Smooth muscle cell of the brain vasculature (primary cell): ENCODE measurements at places on chromosomes 11 and 22.

DNA sequence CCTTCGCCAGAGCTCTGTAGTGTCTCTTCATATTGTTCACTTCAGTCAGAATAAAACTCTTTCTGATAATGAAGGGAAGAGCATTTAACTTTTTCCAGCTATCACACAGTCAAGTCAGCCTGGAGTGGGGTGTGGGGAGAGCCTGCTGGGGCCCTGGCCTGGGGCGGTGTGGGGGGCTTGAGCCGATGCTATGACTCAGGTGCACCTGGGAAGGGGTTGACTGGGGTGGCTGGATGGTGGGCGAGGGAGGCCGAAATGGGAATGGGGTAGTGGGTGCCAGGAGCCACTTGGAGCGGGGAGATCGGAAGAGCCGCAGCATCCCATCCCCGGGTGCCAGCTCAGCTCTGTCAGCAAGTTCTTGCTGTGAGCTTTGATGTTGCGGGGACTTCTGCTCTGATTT is 100.9 kb downstream of the NXPE2 start:
- DNase-seq, result no peak

- DNase-seq, result no peak
Observed at GRCh38 chr11:60982184-60982583, 10.7 kb downstream of the CD6 start.

DNA sequence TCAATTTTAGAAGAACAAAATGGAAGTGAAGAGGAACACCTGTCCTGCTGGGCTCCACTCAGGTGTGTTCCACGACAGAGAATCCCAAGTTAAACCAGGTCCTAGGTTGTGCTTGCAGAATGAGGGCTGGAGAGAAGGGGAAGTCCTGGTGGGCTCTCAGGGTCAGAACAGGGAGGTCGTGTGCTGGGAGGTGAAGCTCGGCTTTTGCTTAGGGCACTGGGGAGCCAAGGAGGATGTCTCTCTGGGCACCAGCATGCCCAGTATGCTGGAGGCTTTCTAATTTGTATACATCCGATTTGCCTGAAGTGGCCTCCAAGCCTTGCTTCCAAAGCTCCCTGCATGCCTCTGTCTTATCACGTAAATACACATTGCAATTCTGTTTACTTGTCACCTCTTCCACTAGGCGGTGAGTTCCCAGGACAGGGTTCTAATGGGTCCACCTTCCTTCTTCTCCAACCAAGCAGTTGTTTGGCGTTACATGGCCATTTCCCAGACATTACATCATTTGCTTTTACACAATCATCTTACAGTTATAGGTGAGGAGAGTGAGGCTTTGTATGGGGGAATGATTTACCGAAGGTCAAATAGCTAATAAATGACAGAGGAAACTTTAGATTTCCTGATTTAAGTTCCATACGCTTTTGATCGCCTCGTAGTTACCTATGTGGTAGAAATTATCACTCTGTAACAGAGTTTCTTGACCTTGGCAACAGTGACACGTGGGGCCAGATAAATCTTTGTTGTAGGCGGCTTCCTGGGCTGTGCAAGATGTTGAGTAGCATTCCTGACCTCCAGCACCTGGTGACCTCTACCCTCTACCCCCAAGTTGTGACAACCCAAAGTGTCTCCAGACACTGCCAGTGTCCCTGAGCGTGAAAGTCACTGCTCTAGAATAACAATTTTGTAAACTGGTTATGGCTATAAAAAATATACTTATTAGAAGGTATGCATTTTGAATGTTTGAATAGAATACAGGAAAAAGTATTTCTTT is 901.5 kb downstream of the TBC1D22A start:
- no peak for DNase-seq

- no peak for DNase-seq
Observed at GRCh38 chr22:28394513-28395110, 285.0 kb downstream of the TTC28 start.

DNA sequence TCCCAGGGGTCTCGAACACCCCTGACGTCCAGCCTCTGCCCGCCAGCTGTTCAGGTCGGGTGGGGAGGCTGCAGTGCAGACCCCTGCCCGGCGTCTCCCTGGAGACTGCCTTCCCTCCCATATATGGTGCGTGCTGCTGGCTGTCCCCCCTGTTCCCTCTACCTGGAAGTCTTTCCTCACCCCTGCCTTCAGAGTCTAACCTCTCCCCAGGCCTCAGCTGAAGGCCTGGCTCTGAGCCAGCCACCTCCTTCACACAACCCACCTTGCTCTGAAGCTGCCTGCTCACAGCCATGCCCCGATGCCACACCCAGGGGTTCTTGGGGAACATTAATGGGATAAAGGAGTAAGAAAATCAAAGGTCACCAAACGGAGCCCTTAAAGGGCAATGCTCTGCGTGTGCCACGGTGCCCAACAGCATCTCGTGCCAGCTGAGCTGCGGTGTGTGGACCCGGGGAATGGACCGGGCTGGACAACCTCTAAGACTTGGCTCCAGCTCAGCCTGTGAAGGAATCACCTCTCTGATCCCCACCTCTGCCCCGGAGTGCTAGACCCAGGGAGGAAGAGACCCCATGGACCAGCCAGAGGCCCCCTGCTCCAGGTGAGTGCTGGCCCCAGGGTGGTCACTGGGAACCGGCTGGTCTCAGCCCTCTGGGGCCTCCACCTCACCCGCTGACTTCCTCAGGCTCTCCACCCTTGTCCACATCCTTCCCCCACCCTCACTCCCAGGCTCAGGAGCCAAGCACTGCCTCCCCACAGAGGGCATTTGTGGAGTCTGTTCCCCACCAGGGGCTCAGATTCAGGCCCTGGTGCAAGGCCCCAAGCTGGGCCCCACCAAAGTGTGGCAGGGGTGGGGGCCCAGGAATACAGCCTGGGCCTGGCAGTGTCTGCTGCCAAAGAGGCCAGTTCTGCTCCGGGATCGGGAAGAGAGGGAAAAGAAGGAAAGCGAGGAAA is at the start of gene NLRP6:
Gene NLRP6 (plus strand): TSS at position 407 of the 951 bp plus-strand sequence. CDS start 163 bp downstream, at position 570.
- no peak for DNase-seq

- no peak for DNase-seq
Observed at GRCh38 chr11:57255618-57256017, 18.6 kb upstream of the APLNR start.

DNA sequence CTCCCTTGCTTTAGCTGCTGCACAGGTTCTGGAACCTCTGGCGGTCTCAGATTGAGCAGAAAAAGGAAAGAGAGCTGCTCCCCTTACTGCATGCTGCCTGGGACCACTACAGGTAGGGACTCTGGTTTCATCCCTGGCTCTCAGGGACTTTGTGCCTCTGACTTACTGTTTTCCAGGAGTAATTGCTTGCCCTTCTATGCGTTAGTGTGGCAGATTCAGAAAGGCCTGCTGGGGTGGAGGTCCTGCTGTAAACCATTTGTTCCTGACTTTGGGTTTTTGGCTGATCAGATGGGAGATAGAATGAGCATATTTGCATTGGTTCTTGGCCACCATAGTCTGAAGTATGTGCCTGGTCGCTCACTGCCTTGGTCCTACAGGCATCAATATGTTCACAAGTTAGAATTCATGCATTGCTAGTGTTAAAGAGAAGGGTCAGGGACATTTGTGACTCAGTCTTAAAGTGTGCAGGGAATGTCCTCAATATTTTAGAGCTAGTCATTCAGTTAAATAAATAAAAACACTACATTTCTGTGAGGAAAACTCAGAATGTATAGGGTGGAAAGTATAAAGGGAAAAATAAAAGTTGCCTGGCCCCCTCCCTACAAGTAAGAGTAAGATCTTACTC is 78.0 kb downstream of the PISD start:
- no peak for DNase-seq

DNA sequence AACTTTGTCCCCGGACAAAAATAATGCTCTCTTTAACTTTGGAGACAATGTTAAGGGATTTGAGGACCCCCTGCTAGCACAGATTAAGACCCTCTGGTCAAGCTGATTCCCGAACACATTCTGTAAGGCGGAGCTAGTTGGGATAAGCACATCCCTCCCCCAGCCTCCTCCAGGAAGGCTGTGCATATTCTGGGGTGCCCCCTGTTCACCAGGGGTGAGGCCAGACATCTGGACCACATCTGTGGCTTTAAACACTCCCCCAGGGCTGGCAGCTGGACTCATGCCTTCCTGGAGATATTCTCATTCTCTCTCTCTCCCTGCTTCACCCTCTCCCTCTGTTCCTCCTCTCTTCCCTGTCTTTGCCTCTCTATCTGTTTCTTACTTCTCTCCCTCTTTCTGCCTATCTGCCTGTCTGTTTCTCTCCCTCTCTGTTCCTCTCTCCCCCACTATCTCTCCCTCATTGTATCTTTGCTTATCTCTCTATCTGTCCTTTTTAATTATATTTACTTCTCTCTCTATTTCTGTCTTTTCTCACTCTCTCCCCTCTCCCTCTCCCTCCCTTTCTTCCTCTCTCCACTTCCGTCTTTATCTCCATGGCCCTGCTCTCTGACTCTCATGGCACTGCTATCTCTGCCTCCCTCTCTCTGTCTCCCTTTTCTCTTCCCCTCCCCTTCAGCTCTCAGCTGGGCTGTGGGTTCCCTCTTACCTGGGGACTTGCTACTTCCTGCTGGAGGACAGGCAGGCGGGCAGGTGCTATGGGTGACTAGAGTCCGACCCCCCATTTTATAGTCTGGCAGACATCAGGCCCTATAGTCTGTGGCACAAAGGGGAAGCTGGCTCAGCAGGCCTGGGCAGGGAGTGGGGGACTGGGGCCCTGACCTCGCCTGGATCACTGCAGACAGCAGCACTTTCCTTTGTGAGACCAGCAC is at the start of gene CRYBB1:
Gene CRYBB1 (minus strand): TSS at position 757 of the 929 bp plus-strand sequence. CDS start 1,708 bp downstream, outside the sequence.
- DNase-seq, result no peak
